ENCODE measurements at places on chromosomes 5 and 9.

DNA sequence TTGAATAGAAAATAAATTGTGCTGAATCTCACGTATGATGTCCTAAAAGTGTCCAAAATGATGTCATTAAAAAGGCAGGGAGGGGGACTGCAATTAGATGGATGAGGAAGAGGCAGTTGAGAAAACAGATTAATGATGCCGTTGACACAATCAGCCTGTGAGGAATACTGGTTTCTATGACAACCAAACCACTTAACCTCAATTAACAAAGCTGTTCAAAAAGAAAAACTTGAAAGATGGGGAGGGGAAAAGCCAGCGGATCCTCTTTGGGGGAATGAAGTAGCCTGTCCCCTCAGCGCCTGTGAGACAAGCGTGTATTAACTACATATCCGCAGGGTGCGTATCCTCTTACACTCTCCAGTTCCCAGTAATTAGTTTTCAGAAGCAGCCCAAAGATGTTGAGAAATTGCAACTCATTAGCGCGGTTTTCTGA, 160.7 kb downstream of the TTC39B start:
- peak; percentile 57 for DNase-seq

DNA sequence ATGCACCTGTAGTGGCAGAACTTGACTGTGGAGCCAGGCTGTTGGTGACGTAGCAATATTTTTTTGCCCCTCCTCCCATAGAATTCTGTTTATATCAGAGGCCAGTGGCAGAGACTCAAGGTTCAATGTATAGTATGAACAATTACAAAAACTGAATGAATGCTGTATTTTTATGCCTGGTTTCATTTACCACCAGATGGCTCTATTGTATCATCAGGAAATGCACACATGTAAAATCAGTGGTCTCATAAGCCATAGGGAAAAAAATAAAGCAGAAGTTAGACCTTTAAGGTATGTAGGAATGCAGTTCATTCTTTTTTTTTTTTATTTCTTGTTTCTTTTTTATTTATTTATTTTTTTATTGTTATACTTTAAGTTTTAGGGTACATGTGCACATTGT, 43.6 kb downstream of the CCDC192 start:
- no peak for DNase-seq

- DNase-seq = no peak
Measured at GRCh38 chr5:151092762-151093161, 11.9 kb upstream of the TNIP1 start.

GRCh38 chr5:141490271-141490670, 1.4 kb downstream of the PCDHGC5 start:
- no peak for DNase-seq

- DNase-seq = no peak
Measured at GRCh38 chr5:129148-129547, 37.2 kb downstream of the PLEKHG4B start.

GRCh38 chr9:36092509-36093215, 43.9 kb upstream of the GLIPR2 start:
- DNase-seq = no peak

DNA sequence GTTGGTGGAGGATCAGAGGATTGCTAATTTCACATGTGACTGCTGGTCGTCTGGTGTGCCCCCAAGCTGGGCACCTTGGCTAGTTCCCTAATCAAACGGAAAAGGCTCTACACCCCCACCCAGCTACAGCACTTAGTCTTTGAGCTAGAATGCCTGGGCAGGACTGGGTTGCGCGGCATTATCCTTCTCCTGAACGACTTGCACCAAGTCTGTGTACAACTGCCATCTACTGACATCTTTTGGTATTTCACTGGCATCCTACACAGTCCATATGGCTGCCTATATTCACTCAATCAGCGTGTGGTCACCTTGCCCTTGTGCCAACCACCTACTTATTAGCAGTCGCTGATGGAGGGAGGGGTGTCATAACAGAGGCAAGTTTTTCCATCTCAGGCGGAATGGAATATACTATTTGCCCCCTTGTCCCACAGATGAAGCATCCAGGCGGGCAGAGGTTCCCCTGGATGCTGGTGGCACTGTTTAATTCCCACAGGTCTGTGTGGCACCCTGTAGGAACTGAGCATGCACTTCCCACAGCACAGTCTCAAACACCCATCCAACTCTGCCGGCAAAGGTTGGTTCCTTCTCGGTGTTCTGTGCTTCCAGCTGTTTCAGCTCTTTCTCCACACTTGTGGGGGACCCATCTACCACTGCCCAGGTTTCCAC, 150.1 kb downstream of the OSTF1 start:
- peak; percentile 26 for DNase-seq

GRCh38 chr5:119398727-119399466, 43.1 kb downstream of the TNFAIP8 start:
- no peak for DNase-seq

DNA sequence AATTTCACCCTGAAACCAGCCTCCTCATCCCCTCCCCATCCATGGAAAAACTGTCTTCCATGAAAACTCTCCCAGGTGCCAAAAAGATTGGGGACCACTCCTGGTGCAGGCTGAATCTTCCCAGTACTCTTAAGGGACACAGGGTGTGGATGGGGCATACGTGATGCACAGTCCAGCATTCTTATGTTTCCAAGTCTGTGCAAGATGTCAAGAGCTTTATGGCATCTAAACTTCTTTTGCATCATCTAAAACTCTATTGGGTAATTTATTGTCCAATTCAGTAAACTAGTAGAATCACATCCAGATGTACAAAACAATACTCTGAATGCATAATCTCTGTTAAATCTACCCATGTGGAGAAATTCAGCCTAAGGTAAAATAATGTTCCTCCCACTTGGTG, 9.3 kb upstream of the FGD3 start:
- DNase-seq = no peak

GRCh38 chr5:35754481-35754880, 102.2 kb upstream of the IL7R start:
- no peak for DNase-seq

- no peak for DNase-seq
Measured at GRCh38 chr5:6360323-6361072, 17.8 kb downstream of the MED10 start.

- DNase-seq = no peak
Measured at GRCh38 chr5:37490120-37490810, 111.1 kb downstream of the WDR70 start.

DNA sequence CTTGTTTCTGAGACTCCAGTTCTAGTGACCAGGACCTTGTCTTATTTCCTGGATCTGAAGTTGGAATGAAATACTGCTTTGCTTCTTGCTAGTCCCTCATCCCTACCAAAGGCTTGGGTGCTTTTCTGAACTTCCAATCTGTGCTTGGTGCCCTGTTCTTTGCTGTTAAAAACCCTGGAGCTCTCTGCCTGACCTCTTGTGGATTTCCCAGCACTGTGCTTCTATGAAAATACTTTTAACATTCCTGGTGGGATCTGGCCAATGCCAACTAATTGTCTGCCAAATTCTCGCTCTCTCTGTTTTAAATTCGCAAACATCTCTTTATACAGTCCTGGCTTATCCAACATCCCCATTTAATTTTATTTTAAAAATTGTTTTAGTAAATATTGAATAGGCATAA, 26.7 kb upstream of the CSNK1G3 start:
- DNase-seq = no peak

- DNase-seq = no peak
Measured at GRCh38 chr9:101121836-101122399, 93.4 kb downstream of the PLPPR1 start.

GRCh38 chr5:149719666-149720065, 10.4 kb upstream of the PPARGC1B start:
- no peak for DNase-seq

DNA sequence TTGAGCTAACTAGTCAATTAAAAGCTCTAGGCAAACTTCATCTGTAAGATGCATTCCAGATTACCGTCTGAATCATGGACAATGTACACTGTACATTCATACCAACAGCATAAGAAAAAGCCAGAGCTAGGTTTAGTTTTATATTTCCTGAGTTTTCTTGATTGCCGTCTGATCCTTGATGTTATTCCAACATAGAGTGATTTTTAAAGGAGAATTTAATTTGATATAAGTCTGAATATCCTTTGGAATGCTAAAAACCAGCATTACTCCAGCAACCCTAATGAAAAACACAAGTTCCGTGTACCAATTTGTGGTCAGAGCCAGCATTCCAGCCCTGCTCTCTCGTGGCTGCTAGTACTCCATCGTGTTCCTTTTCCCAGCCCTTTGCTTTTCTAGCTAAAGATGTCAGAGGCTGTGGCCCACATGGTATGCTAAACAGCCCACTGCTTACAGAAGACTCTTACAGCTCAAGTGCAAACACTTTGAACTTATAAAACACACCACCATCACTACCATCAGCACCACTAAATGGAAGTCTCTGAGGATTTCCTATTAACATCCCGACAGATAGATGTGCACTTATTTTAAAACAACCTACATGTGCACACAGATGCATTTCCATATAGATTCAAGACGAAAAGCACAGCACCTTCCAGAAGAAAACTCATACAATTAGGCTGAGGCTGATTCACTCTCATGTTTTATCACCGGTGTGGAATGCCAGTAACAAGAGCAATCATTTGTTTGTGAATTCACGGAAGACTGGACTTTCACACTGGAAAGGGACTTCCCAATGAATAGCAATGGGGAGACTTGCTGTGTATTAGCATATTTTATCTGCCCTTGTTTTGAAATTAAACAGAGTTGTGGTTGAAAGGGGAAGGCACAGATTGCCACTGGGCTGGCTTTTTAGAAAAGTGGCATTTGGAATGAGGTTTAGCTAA, 246.9 kb upstream of the GAS1 start:
- DNase-seq = no peak

DNA sequence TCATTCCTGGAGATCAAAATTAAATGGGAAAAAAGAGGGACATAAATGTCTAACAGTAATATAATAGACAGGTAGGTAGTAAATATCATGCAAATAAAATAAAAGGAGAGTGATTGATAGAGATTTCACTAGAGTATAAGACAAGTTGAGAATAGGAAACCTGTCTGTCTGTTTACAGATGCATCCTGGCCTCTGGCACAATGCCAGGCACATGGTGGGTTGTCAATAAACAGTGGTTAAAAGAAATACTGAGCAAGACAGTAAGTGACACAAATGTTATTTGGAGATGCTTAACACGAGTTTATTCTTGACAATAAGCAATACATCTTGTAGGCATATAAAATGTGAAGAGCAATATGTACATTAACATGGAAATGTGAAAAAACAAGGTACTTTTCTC, 33.3 kb downstream of the RICTOR start:
- DNase-seq = no peak

GRCh38 chr5:168935183-168935582, 356.0 kb upstream of the PANK3 start:
- no peak for DNase-seq

- DNase-seq = no peak
Measured at GRCh38 chr5:43227655-43228054, 35.6 kb downstream of the NIM1K start.

GRCh38 chr9:86893811-86894490, 53.4 kb downstream of the GAS1 start:
- no peak for DNase-seq

DNA sequence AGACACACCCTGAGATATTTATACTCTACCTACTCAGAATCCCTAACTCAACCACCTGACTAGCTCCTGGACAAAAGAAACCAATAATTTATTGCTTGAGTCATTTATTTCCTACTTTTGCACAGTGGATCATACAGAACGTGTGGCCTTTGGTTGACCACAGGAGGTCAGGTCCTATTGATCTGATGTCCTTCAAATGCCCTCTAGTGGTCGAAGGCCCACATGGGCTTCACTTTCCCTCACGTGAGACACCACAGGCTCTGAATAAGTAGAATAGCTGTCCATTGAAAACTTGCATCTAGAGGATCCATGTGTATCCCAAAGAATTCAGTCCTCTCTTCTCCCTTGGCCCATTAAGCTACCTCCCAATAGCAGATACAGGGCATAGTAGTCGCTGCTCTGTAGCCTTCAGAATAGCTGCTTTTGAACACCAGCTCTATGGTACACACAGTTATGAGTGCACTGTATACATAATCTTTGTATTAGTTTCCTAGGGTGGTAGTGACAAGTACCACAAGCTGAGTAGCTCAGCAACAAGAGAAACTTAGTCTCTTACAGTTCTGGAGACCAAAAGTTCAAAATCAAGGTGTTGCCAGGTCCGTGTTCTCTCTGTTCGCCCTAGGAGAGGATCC, 177.6 kb upstream of the SMARCA2 start:
- DNase-seq = peak; percentile 8

DNA sequence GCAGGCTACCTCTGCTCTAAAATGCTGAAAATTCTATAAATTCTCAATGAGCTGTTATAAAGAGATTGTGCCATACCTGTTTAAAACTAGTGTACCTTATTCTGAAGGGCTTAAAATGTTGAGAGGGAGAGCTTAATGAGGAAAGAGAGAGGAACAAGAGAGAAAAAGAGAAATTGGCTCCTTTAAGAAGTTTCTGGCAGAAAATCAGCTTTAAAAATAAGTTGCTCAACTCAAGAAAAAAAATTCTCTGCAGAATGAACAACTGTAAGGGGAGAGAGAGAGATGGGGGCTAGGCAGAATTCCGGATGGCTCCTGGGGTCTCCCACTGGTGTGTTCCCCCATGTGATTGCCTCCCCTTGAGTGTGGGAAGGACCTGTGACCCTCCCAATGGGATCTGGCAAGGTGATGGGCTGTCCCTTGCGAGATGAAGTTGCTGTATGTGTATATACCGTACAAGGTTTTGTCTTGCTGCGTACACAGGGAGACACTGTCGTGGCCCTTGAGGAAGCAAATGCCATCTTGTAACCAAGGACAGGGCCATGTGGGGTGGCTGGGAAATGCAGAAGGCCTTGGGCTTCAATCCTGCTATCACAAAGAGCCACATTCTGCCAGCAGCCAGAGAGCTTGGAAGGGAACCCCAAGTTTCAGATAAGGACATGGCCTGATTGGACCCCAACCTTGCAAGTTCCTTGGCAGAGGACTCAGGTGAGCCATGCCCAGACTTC, 64.3 kb upstream of the S1PR3 start:
- no peak for DNase-seq

- peak; percentile 63 for DNase-seq
Measured at GRCh38 chr9:129726322-129727160, 26.3 kb downstream of the PTGES start.

GRCh38 chr5:56123531-56124243, 109.4 kb downstream of the ANKRD55 start:
- DNase-seq = no peak

DNA sequence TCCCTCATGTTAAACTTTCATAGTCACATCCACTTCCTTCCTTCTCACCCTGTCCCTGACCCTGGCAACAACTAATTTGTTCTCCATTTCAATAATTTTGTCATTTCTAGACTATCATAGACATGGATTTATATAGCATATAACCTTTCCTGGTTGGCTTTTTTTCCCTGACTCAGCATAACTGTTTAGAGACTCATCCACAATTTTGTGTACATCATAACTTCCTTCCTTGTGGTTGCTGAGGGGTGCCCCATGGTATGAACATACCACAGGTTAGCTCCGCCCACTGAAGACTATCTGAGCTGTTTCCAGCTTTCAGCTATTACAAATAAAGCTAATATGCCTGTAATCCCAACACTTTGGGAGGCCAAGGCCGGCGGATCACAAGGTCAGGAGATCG, 137.3 kb downstream of the PHF2 start:
- DNase-seq = no peak
